ENCODE measurements at places on chromosomes 1 and 21.

DNA sequence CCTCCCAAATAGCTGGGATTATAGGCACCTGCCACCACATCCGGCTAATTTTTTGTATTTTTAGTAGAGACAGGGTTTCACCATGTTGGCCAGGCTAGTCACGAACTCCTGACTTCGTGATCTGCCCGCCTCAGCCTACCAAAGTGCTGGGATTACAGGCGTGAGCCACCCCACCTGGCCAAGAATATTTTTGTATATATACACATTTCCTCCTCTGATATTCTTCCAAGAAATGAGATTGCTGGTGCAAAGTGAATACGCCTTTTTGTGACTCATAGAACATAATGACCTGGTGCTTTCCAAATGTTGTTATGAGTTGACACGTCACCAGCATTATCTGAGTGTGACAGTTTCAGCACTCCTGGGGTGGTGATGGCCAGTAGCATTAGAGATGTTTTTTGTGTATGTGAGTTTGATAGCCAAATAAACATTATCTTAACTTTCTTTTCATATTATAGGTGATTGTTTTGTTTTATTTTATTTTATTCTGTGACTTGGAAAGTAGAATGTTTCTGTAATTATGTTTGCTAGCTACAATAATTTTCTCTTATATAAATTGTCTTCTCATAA lies 54.9 kb downstream of the KCNK1 start:
- no peak for DNase-seq

DNA sequence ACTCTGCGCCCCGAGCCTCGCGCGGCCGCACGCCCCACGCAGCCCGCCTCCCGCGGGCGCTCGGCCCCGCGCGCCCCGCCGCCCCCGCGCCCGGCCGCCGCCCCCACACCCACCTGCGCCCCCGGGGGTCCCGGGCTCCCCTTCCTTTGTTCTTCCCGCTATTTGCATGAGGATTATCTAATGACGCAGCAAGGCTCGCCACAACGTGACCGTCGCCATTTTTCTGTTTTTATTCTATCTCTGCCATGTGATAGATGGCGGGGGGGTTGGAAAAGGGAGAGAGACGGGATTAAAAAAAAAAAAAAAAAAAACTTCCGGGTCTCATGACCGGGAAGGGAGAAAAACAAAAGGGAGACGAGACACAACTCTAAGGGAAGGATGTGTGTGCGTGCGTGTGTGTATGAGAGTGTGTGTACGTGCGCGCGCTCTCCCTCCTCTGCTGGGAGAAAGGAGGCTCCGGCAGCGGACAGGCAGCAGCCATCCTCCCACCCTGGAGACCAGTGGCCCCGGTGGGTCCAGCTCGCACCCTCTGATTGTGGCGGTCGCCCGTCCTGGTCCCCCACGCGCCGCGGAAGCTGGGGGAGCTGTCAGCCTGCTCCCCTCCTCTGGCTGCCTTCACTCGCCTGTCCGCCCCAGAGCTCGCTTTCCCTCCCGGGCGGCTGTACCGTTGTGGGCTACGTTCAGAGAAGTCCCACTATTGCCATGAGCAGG lies 80.4 kb upstream of the AK4 start:
- DNase-seq, result peak; percentile 61

GRCh38 chr1:113391649-113392271 lies 1.4 kb downstream of the MAGI3 start:
- DNase-seq, result peak; percentile 28

GRCh38 chr1:145871994-145872924 lies 13.4 kb upstream of the PIAS3 start:
- peak; percentile 61 for DNase-seq

- peak; percentile 8 for DNase-seq
Measured at GRCh38 chr1:53066891-53067738, 5.1 kb downstream of the PODN start.

- DNase-seq, result no peak
Measured at GRCh38 chr1:169904834-169905233, 11.1 kb upstream of the SCYL3 start.

- no peak for DNase-seq
Measured at GRCh38 chr1:246068217-246068512, 438.9 kb downstream of the SMYD3 start.

DNA sequence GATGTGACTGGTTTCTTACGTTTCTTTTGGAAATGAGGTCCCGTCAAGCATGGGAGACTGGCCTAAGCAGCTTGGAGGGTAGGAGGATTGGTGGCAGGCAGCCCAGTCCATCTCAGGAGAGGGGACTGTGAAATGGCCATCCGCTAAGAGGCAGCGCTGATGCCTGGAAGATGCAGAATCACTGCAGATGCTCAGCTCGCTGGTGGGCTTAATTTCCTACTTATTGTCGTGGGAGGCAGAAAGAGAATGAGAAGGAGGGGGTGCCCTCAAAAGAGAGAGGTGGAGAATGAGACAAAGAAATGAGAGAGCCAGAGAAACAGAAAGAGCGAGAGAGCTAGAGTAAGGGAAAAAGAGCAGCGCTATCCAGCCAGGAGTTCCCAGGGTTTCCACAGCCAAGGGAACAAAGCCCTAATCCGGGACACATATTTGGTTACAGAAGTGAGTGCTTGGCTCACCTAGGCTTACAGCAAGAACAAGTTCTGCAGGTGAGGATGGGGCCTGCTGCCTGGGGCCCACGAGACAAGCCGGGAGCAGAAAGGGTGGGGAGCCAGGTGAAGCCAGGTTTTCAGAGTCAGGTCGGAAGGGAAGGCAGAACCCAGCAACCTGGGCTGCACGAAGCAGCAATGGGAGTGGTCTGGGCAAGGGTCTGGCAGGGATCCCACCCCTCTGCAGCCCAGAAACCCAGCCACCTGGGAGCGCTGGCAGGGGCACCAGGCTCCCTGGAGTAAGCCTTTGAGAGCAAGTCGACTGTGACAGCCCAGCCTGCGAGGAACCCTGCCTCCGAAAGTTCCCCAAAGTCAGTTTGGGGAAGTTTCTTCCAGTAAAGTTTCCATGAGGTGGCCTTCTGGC lies 5.8 kb downstream of the ECE1 start:
- no peak for DNase-seq

- no peak for DNase-seq
Measured at GRCh38 chr1:219759095-219759494, 146.2 kb upstream of the ZC3H11B start.

- DNase-seq, result no peak
Measured at GRCh38 chr1:7471836-7472235, 299.3 kb upstream of the VAMP3 start.

GRCh38 chr21:22758478-22758877 lies 1760.3 kb downstream of the NCAM2 start:
- DNase-seq, result no peak

GRCh38 chr1:201013991-201014815 lies 9.3 kb downstream of the KIF21B start:
- DNase-seq, result no peak

GRCh38 chr21:33490991-33491372 lies 534 bp downstream of the DNAJC28 start:
- DNase-seq, result no peak

- no peak for DNase-seq
Measured at GRCh38 chr21:37547615-37548200, 181.1 kb downstream of the DYRK1A start.

DNA sequence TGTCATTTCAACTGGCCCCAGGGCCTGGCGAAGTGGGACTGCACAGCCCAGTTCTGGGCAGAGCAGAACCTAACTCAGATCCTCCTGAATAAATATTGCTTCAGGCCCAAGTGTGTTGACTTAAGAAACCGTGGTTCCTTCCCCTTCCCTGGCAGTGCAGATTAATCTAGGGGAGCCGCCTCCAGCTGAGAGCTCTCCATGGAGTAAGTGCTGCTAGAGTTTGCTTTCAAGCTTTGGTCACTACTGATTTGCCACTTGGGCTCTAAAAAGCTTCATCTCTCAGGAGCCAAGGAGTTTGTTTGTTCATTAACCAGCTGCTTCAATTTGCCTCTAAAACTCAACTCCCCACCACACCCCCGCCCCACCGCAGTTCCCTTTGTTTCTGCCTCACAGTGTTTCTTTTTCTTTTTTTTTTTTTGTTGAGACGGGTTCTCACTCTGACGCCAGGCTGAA lies 112.1 kb downstream of the DTL start:
- DNase-seq, result no peak

DNA sequence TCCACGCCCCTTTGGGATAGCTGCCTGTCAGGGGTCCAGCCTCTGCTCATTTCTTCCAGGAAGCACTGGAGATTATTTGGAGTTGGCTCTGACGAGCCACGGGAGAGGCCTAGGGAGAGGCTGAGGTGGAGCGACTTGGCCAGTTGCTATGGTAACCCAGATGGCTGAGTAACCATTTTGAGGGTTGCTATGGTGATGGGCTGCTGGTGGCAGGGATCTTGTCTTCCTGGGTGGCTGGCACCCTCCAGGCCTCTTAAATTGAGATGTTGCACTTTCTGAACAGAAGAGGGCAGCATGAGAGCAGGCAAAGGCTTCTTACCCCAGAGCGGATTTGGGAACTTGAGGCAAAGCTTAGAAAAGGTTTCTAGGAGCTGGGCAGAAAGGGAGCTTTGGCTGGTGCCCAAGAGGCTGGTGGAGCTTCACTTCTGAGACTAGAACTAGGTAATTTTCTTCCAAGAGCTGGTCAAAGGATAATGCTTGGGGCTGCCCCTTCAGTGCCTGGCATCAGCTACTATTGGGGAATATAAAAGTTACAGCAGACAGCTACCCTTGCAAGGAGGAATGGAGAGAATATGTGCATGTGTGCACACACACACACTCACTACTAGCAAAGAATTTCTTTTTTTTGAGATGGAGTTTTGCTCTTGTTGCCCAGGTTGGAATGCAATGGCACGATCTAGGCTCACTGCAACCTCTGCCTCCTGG lies 72.5 kb downstream of the NDUFS5 start:
- peak; percentile 73 for DNase-seq

DNA sequence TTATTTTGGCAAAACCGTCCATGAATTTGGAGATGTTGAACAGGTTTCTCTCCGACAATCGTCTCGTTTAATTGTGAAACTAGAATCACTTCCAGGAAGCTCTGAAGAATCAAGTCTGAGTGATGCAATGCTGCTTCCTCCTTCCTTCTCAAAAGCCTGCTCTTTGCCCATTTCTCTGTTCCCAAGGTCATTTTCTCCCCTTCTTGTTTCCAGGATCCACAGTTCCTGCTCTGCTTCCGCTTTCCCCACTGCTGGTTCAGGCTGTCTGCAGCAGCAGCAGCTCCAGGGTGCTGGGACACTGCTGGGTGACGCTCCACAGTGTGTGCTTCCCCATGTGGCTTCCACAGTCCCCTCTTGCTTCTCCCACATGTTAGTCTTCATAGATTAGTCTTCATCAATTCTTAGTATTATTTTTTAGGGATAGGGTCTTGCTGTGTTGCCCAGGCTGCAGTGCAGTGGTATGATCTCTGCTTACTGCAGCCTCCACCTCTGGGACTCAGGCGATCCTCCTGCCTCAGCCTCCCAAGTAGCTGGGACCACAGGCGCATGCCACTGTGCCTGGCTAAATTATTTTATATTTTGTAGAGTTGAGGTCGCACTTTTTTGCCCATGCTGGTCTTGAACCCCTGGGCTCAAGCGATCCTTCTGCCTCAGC lies 156.2 kb downstream of the DYRK1A start:
- no peak for DNase-seq

DNA sequence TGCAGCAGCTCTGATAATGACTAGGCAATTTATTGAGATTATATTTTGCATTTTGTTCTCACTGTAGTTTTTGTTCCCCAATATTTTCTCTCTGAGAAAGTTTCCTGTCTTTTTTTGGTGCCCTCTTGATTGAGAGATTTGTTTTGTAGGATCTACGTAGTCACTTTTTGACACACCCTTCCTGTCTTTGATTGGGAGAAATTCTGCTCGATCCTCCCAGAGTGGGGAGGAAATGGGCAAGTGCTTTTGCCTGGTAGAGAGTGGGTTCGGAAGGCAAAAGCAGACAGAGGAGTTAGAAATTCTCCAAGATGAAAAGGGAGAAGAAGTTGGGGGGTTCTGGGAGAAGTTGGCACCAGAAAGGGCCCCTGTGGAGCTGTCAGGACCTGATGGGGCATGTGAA lies 42.1 kb upstream of the SYT6 start:
- no peak for DNase-seq

- no peak for DNase-seq
Measured at GRCh38 chr1:184162281-184162680, 110.8 kb downstream of the TSEN15 start.

GRCh38 chr1:179082999-179083335 lies 1.1 kb downstream of the TOR3A start:
- DNase-seq, result no peak

GRCh38 chr1:24875991-24876506 lies 54.0 kb downstream of the RUNX3 start:
- peak; percentile 15 for DNase-seq

DNA sequence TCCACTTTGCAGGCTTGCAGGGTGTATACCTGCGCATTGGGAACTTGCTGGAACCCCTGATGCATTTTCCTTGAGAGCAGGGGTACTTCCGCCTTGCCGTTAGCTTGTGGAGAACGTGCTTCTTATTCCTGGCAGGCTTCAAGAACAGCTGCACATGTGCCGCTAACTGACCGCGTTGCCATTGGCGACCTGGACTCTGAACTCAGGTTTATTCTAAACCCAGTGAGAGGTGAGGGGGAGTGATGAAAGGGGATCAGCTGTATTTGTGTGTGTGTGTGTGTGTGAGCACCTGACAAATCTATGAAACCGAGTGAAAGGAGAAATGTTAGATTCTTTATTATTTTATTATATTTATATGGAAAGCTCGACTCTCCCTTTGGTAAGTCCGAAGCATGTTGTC lies 128.6 kb downstream of the HUNK start:
- no peak for DNase-seq

GRCh38 chr21:14842601-14843000 lies 222.2 kb downstream of the NRIP1 start:
- DNase-seq, result no peak

DNA sequence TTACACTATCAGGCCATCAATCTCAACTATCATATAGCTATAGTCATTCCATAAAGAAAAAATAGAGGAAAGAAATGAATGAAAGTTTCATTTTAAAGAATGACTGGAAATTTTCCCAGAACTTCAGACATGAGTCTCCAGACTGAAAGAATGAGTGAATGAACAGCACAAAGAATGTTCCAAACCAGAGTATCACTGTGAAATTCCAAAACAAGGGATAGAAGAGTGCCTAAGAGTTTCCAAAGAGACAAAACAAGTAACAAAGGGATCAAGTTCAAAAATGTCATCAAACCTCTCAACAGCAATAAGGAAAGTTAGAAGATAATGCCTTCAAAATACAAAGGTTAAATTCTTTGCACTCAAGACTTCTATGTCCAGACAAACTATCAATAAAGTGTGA lies 114.9 kb downstream of the DENND1B start:
- DNase-seq, result no peak

DNA sequence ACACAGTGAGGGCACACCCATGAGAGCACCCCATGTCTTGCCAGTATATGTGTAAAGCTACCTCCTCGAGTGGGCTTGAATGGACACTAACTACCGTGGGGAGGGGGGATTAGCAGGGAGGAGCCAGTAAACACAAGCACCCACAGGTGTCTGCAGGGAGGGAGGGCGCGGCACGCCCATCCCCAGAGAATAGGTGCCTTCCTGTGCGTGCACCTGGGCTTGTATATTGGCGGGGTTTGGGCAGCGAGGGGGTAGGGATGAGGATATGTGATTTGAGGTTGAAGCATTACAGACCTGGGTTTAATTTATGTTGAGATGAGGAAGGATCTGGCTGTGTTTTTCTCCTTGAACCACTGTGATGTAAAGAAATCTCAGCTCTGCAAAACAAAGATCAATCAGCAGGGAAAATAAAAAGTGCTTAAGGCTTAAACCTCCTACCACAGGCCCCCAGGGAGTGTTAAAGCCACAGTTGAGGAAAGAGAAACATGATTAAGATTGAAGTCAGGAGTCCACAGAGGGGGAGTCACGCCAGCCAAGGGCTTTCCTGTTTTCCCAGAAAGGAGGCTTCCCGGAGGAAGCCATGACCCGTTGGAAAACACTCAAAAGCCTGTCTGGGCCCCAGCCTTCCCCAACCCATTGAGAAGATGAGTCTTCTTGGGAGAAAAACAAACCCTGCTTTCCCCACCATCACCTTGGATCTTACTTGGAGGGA lies 80.0 kb downstream of the CAMK2N1 start:
- DNase-seq, result no peak
